ENCODE measurements at places on chromosomes 1 and 21.

GRCh38 chr1:15100121-15100879 is 53.2 kb upstream of the TMEM51 start:
- no peak for DNase-seq

DNA sequence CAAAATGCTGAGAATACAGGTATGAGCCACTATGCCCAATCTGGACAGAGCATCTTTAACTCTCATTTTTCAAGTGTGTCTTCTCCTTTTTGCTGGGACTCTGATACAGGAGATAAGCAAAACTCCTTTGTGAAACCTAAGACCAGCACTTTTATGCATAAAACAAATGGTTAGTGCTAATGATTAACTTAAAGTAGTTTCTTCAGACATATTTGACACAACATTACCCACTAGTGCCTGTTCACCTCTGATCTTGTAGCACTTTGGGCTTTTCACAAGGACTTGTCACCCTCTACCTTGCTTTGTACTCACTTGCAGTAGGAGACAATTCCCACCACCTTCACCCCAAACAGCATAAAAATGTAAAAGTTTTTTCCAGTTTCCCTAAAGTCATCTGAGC is 216.3 kb downstream of the RGS7 start:
- no peak for DNase-seq

DNA sequence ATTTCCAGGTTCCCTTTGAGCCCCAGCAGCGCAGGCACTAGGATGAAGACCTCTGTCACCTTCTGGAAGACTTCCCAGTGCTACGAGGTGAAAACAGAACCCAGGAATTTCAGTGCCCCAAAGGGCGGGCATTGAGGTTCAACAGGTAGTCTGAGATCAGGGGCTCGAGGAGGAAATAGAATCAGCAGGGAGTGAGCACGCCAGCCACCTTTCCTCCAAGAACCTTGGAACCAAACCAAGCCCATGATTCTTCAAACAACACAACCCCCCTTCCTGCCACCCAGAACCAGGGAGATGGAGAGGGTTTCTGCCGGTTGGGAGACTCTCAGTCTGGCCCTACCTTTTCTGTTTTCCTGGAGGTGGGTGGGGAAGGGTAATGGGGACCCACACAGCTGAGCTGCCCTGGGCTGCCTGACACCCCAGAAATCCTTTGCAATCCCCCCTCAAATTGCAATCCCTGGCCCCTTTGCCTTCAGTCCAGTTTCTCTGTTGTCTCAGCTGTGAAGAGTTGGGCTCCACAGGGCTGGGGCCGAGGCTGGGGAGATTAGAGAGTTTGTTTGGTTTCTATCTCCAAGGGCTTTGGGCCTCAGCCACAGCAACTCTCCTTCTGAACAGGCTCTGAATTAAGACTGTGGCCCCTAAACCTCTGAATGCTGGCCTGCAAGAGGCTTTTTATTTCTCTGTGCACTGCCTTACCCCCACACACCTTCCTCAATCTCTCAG is 11.9 kb downstream of the SLC41A1 start:
- no peak for DNase-seq

- no peak for DNase-seq
These were observed 215.7 kb upstream of the FGGY start for GRCh38 chr1:59081181-59081580.

DNA sequence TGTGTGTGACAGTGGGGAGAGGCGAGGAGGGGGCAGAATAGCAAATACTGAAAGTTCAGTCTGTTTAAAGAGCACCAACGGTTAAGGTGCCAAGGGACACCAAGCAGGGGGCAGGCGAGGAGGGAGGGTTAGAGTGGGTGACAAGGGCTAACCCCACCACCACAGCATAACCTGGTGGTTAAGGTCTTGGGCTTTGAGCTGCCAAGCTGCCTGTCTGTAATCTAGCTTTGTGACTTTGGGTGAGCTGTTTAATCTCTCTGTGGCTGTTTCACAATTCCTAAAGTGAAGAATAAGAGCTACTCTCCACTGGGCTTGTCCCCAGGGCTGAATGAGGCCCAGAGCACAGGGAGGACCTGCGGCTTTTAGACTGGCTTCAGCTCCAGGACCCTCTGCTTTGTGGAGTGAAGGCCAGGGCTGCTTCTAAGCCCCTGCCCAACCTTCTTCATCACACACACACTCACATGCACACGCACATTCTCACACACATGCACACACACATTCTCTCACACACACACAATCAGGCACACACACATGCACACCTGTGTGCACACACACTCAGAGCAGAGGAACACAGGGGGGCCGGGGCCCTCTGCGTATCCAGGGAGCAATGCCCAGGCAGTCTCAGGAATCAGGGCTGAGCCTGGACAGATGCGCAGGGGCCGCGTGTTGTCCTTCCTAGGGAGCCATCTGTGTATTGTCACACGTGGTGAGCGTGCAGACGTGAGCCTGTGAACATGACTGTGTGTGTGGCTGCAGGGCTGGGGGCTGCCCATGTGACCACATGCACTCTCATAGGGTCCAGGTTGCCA is 101.6 kb upstream of the TARDBP start:
- DNase-seq: no peak

DNA sequence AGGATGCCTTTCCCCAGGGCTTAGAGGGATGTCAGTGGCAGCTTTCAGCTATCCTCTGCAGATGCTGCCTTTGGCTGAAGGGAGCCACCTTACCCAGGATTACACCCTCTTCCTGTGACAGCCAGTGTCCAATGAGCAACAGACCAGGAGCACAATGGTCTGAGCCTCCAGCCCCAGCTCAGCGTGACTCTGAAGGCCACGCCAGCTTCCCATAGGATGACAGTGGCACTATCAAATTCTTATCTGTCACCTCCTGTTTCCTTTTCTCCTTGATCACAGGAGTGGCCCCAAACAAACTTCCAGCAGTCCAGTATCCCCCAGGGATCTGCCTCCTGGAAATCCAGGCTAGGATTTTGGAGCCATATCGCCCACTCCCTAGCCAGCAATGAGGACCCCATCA is 226.9 kb downstream of the SETD4 start:
- no peak for DNase-seq

GRCh38 chr1:97252076-97252475 is 530.5 kb downstream of the PTBP2 start:
- no peak for DNase-seq

DNA sequence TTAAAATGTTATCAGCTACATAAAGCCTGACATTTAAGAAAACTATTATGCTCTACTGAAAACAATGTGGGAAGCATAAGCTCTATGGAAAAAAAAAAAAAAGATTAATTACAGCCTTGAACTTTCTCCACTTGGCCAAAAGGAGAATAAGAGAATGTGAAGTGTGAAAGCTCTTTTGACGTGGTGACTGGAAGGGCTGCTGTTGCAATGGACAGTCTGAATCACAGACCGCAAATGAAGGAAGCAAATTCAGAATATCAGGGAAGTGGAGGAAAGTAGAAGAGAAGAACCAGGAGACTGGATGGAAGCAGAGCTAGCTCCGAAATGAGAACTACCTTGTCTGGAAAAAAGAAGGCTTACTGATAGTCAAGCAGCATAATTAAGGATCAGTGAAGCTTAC is 106.8 kb downstream of the AK5 start:
- no peak for DNase-seq

- DNase-seq: no peak
These were observed 48.9 kb upstream of the ZNF326 start for GRCh38 chr1:89945852-89946476.

DNA sequence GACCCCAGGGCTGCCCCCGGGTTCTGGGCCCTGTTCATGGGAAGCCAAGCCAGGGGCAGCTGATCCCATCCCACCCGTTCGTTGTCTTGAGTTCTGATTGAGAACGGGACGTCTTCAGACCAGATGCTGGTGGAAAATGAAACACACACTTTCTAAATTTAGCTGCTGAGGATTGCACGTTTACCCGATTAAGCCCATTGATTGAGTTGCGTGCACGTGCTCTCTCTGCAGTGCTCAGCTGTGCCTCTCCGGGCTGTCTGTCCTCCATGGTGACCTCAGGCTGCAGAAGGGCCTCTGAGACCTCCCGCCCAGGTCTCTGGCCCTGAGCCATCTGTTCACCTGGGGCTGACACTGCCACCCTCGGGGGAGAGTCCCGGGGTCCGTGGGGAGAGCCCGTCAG is 27.0 kb upstream of the PEX10 start:
- DNase-seq: no peak

GRCh38 chr1:223410036-223410435 is 16.8 kb downstream of the CCDC185 start:
- no peak for DNase-seq

DNA sequence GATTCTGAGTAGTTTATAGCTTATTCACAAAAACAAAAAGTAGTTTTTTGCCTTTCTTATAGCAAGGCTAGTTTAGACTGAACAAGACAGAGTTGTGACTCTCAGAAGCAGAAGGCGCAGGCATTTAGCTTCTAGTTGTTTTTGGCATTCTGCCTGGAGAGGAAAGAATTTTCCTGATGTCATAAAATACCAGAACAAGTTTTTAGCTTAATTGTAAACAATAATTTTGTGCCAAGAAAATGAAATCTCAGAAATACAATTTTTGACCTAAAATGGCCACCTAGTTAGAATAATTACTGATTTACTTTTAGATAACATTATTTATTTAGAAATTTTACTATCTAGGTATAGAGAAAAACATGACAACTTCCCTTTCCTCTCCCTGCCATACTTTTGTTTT is 1.0 kb downstream of the DNAJB4 start:
- no peak for DNase-seq

- DNase-seq: no peak
These were observed 213.7 kb downstream of the PBX1 start for GRCh38 chr1:164772635-164773034.

- DNase-seq: no peak
These were observed 4.9 kb downstream of the TMCO2 start for GRCh38 chr1:40252601-40253000.

DNA sequence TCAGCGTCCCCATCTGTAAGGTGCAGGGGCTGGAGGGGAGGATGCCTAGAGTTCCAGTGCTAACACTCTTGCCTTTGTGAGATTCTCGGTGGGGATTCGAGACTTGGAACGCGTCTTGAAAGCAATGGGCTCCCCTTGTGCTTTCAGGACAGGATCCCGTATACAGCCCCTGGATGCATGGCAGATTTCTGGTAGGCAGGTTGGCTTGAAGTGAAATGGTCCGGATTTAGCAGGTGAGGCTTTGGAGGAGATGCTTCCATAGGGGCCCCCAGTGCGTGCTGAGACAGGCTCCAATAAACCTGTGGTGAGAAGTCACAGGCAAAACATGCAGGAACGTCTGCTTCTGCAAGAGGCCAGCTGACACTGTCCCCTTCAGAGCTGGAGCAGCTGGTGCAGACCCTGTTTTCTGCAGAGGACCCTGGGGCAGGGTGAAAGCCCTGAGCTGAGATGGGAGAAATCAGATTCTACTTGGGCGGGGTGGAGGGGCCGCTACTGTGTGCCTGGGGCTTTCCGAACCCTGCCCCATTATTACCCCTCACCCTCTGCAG is 270.4 kb downstream of the PTPRU start:
- DNase-seq: no peak

DNA sequence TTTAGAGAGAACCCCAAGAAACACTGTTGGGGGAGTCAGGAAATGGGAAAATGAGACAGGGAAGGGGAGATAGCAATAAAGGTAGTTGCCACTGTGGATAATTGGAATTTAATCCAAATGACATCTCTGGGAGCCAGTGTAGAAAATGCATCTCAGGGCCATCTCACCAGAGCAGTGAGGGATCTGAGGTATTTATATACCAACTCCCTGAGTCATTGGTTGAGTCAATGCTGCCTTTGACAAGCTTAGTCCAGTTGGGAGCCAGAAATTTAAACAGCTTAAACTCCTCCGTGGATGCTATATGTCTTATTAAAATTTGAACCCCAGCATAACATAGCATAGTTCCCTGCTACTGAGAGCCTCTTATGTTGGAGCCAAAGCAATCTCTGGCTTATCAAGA is 140.3 kb downstream of the SLC30A10 start:
- DNase-seq: no peak

GRCh38 chr21:45456584-45457160 is 51.7 kb downstream of the COL18A1 start:
- DNase-seq: no peak

DNA sequence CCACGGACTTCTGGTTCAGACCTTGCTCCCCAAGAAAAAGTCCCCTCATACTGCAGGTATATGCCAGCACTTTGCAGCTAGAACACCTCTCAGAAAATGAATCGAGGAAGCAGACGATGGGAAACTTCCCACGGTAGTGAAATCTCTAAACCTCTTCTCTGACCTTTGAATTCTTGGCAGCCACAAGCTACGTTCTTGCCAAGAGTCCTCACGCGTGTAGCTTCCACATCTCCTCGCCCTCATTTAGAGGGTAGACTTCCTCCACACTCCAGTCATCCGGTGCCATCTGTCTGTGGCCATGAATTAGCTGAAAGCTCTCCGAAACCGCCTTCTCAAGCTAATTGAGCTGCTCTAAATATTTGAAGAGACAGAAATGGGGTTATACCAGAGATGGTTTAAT is 127.8 kb downstream of the RGS7 start:
- DNase-seq: no peak

DNA sequence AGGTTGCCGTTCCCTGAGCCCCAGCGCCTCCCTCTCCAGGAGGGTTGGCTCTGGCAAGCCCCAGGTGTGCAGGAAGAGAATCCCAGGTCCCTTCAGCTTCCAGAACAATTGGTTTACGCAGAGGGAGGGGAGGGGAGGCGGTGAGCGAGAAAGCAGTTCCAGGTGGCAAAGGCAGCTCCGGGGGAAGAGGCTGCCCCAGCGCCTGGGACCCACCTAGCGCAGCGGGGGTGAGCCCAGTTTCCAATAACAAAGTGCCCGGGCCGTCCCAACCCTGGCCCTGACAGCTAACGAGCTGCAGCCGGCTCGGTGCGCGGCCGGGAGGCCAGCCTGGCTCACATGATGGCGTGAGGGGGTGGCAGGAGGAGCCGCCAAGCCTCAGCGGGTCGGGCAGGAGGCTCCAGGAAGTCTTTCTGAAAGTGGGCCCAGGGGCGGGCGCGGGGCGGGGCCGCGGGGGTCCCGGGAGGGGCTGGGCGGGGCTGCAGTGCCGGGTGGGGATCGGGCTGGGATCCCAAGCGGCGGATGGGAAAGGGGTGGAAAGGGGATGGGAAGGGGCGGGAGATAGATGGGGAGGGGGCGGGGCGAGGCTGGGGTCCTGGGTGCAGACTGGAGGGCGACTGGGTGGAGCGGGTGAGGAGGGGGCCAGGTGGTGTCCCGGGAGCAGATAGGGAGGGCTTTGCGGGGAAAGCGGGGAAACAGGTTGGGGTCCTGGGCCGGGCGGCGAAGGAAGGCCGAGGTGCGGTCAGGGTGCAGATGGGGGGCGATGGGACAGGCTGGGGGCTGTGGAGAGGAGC is 22.8 kb downstream of the DHRS3 start:
- DNase-seq: no peak

DNA sequence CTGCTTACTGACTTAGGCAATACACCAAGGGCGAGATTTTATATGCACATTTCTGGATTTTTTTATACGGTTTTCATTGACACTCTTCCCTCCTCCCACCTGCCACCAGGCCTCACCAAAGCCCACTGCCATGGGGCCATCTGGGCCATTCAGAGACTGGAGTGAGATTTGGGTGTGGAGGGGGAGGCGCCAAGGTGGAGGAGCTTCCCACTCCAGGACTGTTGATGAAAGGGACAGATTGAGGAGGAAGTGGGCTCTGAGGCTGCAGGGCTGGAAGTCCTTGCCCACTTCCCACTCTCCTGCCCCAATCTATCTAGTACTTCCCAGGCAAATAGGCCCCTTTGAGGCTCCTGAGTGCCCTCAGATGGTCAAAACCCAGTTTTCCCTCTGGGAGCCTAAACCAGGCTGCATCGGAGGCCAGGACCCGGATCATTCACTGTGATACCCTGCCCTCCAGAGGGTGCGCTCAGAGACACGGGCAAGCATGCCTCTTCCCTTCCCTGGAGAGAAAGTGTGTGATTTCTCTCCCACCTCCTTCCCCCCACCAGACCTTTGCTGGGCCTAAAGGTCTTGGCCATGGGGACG is 57.9 kb downstream of the LACTBL1 start:
- DNase-seq: no peak

GRCh38 chr1:247386217-247386616 is 29.8 kb upstream of the NLRP3 start:
- no peak for DNase-seq
